ENCODE measurements at places on chromosomes 6 and 20.

DNA sequence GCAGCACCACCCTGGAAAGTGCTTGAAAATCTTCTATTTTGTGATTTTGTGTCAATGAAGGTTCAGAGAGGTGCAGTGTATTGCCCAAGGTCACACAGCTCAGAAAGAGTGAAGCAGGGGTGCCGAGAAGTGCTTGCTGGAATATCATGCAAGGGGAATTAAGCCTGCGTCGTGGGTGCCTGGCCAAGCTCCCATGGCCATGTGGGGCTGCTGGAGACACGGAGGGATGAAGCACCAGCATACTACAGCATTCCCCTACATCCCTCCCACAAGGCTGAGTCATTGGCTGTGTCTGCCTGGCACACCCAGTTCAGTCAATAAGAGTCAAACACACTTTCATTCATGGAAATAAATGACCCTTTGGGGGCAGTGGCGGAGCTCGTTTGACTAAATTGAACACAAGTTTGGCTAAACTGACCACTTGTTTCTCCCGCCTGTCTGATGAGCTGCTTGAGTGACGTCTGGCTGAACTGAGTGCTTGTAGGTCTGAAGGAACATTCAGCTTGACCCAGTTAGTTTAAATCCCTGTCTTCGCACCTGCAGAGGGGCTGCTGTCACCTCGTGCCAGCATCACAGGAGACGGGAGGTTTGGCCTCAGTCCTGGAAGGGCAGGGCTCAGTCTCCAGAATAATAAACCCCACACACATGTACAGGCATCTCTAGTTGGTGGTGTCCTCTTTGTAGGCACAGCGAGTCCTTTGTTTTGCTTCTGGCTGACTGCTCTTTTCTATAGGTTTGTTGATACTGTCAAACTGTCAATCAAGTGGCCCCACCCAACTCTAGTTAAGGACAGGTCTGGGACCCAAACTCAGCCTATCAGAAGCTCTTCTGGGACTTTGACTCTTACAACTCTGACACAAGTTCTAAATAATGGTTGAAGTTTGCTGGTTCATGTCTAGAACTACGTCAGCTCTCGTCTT, 8.4 kb upstream of the TGM2 start:
- peak; percentile 24 for DNase-seq

GRCh38 chr20:15346657-15347280, 1009.4 kb upstream of the FLRT3 start:
- DNase-seq: no peak

- DNase-seq: peak; percentile 91
These were observed 101.3 kb downstream of the RTN4IP1 start for GRCh38 chr6:106527979-106528378.

DNA sequence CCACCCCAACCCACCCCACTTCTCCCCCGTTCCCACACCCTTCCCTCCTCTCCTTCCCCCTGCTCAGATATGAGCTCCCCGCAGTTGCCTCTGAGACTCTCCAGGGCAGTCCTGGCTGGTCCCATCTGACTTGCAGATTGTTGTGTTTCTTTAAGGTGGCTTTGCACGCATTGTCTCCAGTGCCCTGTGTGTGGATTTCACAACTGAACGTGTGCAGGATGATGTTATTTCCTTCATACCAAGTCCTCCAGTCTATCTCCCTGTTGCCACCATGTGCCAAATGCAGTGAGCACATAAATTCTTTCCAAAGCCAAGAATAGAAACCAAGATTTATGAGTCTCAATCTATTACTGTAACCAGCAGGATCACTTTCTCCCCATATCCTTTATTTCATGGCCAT, 79.1 kb downstream of the TMEM242 start:
- DNase-seq: peak; percentile 79

GRCh38 chr6:86502497-86502896, 434.8 kb upstream of the HTR1E start:
- DNase-seq: no peak

Data from fibroblast of skin of left biceps (primary cell).